ENCODE measurements at places on chromosomes 6 and 20. TPM values are rescaled to one million over a fixed set of nuclear protein-coding genes. Genes with fewer than 3 reads are reported as not detected.

The DOK5 gene
- polyA plus RNA-seq: 6.9 TPM

DNA sequence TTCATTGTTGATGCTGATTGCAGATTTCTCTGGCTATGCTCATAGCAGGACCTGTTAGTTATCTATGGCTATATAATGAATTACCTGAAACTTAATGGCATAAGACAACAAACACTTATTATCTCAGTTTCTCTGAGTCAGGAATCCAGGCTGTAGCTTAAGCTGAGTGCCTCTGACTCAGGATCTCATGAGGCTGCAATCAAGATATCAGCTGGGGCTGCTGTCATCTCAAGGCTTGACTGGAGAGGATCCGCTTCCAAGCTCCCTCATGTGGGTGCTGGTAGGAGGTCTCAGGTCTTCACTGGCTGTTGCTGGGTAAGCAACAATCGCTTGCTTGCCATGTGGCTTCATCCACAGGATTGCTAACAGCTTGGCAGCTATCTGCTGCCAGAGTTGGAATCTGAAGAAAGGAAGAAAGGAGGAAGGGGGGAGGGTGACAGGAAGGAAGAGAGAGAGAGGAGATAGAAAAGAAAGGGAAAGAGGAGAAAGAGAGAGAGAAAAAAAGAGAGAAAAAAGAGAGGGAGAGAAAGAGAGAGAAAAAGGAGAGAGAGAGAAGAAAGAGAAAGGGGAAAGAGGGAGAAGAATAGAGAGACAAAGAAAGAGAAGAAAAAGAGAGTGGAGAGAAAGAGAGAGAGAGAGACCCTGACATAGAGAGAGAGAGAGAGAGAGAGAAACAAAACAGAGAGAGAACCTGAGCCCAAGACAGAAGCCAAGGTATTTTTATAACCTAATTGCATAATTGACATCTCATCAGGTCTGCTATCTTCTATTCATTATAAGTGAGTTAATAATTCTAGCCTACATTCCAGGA, 579.0 kb upstream of the BTBD3 start:
- no peak for DNase-seq

DNA sequence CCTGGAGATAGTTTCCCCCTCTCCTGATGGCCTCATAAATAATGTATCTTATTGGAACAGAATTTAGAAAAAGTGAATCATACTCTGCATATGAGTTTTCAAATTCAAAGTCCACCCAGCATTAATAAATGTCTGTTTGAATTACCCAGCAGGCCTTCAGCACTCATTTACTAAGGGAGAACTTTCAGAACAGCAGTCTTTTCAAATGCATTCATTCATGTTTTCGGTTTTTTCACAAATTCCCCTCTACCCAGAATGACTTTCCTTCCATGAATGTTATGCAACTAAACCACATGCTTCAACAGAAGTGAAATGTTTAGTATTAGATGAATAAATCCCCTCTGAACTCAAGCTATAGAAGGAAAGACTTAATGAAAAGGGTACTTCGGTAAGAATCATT, 92.4 kb downstream of the RTN4IP1 start:
- no peak for DNase-seq

DNA sequence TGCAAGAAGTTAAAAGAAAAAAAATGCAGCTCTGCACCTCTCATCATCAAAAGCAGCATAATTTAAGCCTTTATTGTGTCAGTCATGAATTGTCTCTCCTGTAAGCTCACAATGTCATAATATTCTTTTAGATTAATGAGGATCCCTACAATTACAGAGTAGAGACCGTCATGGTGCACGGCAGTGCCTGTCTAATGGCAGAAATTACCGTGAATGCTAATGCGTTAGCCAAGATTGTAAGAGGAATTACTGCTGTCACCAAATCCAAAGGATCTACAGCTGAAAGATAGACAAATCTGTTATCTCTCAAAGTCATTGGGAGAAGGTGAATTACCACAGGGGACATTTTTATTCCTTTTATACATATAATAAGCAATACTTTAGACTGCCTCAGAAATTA, 631.6 kb upstream of the NRSN1 start:
- DNase-seq: no peak

DNA sequence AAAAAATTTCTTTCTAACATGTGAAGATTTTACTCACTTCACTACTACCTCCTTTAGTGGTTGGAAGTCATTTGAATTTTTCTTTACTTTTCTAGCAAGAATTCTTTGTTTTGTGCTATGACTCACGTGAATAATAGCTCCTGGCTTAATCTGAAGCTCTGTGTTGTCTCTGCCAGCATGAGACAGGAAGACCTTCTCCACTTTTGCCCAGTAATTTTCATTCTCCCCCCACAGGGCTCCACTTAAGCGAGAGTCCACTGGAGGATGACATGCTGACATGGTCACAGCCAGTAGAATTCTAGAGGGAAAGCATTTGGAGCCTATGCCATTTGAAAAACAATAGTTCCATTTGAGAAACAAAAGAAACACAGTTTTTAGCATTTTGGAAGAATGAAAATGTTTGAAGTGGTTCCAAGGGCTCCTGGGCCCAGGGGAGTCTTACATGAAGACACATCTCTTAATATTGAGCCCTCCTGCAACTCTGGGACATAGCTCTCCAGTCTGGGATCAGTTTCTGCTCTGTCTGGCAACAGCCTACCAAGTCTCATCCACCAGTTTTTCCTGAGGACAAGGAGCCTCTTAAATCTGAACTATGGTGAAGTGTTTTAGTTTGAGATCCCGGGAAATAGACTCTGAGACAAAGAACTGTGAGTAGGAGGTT, 231.4 kb downstream of the PAX1 start:
- DNase-seq: no peak

The SSTR4 gene
- polyA plus RNA-seq: not detected

DNA sequence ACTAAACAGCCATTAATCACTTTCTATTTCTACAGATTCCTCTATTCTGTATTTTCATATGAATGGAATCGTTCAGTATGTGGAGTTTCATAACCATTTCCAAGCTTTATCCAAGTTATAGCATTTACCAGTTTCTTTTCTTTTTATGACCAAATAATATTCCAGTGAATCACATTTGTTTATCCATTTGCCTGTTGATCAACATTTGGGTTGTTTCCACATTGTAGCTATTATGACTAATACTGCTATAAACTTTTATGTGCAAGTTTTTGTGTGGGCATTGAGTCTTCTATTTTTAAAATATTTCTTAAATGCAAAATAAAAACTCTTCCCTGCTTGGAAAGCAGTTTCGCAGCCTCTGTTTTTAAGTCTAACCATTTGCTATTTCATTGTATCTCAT, 336.4 kb upstream of the OPRM1 start:
- DNase-seq: no peak

DNA sequence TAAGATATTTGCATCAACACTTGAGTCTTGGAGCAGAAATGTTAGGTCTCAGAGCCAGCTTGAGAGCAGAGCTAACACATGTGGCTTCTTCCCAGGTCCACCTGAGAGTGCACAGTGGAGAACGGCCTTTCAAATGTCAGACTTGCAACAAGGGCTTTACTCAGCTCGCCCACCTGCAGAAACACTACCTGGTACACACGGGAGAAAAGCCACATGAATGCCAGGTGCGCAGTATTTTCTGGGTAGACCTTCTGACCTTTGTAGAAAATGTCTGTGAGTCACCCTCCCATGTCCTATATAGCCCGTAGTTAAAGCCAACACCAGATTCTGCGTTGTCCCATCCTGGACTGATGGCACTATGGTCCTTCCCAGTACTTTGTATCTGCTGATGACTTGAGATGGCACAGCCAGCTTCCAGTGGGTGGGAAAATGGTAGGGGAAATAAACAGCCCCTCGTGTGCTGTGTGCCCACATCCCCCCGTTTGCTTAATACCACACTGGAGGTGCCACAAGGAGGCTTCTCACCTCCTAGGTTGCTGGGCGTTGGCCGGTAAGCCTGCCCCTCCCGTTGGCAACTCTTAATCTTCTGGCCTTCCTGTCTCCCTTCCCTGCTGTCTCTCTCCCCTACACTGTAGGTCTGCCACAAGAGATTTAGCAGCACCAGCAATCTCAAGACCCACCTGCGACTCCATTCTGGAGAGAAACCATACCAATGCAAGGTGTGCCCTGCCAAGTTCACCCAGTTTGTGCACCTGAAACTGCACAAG, 20.3 kb downstream of the PRDM1 start:
- no peak for DNase-seq

DNA sequence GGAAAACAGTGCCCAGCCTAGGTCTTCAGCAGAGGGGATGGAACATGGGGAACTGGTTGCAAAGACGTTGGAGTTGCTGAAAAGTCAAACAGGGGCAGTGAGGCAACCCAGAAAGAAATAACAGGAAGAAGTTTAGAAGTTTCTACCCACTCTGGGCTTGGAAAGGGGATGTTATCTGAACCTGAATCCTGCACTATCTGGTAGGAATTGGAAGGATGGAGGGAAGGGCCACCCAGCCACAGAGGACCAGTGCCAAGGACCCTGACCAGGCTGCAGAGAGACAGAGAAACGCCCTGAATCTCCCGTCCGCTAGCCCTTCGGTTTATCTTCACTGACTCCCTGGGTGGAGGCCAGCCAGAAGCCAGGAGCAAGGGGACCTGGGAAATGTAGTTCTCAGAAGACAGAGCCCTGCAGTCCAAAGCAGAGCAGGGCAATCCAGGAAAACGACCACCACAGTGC, 217.3 kb upstream of the RREB1 start:
- no peak for DNase-seq

The FOXS1 gene
- polyA plus RNA-seq: 9.2 TPM

DNA sequence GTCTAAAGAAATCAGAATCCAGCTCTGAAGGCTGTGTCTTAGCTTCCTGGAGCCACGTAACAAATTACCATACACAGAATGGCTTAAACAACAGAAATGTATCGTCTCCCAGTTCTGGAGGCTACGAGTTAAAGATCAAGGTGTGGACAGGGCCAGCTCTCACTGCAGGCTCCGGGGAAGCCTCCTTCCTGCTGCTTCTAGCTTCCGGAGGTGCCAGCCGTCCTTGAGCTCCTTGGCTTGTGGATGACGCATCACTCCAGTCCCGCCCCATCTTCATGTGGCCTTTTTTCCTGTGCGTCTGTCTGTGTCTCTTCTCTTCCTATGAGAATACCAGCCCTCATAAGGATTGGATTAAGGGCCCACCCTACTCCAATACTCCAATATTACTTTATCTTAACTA, 319.1 kb upstream of the QKI start:
- DNase-seq: no peak

DNA sequence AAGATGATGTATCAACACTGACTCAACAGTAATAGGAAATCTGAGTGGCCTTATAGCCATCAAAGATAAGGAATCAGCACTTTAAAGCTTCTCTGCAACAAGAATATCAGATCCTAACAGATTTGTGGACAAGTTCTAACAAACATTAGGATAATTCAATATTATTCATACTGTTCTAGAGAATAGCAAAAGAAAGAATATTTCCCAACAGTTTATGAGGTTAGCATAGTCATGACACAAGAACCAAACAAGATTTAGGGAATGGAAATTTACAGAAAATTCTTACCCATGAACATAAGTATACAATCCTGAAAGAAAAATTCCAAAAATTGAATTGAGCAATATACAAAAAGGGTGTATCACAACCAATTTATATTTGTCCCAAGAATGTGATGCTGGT, 64.3 kb upstream of the BTBD3 start:
- no peak for DNase-seq

GRCh38 chr20:5168651-5169396, 42.0 kb downstream of the CDS2 start:
- DNase-seq: no peak

DNA sequence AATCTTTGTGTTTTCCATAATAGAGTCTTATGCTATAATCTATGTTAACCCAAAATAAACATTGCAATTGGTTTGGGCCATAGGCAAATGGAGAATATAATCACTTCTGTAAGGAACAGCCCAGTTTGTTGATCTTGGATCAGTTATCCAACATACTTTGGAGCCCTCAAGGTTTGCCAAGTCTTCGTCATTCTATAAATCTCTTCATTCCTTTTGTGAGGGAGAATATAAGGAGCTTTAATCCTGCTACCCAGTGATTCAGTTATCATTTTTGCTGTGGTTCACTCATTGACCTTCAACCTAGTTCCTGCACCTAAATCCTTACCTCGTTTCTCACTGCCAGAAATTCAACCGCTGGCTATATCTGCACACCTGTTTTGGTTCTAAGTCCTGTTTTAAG, 500.3 kb upstream of the PTCHD4 start:
- DNase-seq: no peak

The XKR7 gene
- 0.25 TPM for polyA plus RNA-seq

The TPX2 gene
- polyA plus RNA-seq: 49.4 TPM

DNA sequence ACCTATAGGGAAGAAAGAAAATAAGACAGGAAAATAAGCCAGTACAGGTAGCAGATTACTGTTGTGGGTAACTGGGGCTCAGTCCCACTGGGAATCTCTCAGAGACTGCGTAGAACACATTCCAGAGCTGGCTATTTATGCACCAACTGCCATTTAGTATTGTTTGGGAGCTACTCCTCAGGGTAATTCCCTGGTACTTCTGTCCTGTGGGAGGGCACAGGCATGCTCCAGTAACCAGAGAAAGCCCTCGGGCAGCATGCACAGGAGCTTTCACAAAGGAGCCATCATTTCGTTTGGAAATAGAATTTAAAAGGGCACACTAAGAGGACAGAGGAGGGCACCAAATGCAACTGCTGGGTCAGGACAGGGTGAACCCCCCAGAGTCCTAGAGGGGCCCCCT, 148.0 kb upstream of the LRFN2 start:
- DNase-seq: no peak

DNA sequence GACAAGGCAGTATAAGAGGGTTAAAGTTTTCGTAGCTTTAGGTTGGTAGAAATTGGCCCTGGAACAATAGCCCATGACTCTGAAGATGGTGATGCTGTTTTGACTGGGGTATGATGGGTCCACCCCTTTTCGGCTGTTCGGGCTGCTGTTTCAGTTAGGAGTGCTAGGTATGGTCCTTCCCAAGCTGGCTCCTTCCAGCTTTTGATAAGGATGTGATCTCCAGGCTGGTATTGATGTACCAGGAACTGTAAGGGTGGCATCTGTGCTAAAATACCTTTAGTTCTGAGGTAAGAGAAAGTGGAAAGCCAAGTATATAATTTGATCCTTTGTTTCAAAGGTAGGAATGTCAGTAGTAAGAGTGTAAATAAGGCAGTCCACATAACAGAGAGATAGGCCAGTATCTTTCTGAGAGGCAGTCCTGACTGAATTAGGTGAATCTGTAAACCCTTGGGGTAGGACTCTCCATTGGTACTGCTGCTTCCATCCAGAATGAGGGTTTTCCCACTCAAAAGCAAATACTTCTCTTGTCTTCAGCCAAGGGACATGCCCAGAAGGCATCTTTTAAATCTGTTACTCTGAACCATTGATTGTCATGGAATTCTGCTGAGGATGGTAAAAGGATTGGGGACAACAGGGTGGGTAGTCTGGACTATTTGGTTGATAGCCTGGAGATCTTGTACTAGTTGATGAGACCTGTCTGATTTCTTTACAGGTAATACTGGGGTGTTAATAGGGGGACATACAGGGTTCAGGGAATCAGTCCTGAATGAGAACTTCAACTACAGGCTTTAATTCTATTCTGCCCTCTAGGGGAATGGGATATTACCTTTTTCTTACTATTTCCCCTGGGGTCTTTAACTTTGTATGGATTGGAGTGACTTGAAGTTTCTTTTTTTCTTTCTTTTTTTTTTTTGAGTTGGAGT, 6.1 kb upstream of the ZNFX1 start:
- no peak for DNase-seq
